ENCODE measurements at places on chromosomes 1 and 21.

- no peak for DNase-seq
These were observed 107.5 kb downstream of the GDAP2 start for GRCh38 chr1:117821774-117822482.

- DNase-seq = no peak
These were observed 810 bp upstream of the HLX start for GRCh38 chr1:220878191-220879075.

DNA sequence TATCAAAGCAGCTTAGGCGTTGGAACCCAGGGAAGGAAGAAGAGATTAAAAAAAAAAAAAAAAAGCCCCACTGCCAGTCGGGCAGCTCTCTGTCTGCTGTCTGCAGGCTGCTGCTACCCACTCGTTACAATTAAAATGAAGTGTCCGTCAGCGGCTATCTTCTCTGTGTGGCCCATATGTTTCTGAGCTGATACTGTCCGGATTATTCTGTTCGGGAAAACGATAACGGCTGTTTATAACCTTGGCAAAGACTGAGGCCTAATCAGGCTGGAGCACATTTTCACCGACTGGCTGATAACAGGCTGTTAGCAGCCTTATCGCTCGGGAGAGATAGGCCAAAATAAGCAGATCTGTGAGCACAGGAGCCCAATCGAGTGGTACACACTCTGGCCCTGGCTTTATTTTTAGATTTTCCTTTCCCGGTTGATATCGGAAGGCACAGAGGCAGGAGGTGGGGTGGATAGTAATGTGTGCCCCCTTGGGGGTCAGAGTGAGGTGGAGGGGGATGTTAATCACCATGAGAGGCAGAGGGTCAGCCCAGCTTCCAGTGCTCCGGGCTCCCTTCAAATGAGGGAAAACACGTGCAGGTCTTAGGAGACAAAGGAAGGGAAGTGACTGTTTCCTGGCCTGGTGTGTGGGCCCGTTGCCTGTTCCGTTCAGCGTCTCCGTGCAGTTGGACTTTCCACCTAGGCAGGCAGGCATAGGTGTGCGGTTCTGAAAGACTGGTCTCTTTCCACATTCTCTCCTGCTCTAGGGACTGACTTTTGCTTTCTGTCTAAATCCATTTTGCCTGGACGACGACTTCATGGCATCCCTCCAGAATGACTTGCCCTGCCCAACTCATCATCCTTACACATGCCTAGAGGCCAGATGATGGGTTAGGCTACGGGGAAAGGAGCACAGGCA is 153.4 kb downstream of the PBX1 start:
- no peak for DNase-seq

- DNase-seq = no peak
These were observed 32.6 kb upstream of the HTR1D start for GRCh38 chr1:23249787-23250454.

DNA sequence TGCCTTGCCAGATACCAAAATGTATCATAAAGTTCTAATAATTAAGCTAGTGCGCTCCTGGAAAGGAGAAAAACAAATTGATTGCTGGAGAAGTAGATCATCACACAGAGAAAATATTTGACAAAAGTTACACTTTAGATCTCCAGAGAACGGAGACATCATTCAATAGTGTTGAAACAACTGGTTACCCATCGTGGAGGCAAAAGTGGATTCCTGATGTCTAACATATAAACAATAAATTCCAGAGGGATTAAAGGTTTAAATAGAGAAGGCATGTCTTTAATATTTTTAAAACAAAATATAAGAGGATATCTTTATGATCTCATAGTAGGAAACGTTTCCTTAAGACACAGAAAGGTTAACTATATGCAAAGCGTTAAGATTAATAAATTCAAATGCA is 41.0 kb downstream of the NRIP1 start:
- DNase-seq = no peak

DNA sequence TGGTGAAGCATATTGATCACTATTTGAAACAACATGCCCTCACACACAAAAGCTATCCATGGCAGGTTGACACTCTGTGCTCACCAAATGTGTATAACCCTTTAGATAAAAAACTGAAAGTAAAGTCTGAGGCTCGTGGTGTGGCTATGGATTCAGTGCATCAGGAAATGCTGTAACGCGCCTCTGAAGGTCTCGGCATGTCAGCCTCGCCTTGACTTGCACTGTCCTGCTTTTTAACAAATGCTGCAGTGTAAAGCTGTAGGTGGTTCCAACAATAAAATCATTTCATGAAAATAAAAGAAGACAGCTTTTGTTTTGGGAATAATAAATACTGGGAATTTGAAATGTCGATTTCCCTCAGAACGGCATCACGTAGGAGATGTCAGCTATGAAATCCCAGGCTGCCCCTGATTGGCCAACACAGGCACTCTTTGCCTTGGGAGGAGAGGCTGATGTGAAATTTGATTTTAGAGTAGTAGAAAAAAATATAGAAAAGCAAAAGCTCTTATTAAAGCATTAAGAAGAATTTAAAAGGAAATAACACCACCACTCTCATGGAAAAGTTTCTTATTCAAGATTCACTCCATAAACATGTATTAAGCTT is 168.2 kb downstream of the DSCAM start:
- DNase-seq = no peak
